ENCODE measurements at places on chromosomes 4 and X. TPM values are rescaled to one million over a fixed set of nuclear protein-coding genes. Genes with fewer than 3 reads are reported as not detected.

Gene ARR3
- not detected for total RNA-seq

Gene DMD
- 210 TPM for total RNA-seq

Gene HMGB3
- 3.0 TPM for total RNA-seq

Gene CLDN22
- not detected for total RNA-seq

Gene DOK7
- 1.7 TPM for total RNA-seq

Gene APBB2
- total RNA-seq, result 74.1 TPM

Gene GRIPAP1
- total RNA-seq, result 24.7 TPM

- H3K4me1 ChIP-seq, result peaks cover 34% of the 10 kb centered on the region
- H3K36me3 ChIP-seq, result no peaks in the 10 kb centered on the region
- DNase-seq, result no peak
- no peaks in the 10 kb centered on the region for H3K27me3 ChIP-seq
- peak overlapping the region; percentile 9 for H3K4me3 ChIP-seq
- H3K27ac ChIP-seq, result peak overlapping the region; percentile 71
These were observed 56.5 kb upstream of the PPARGC1A start for GRCh38 chr4:23946299-23946698.

- no peaks in the 10 kb centered on the region for H3K36me3 ChIP-seq
- no peak for DNase-seq
- H3K27ac ChIP-seq, result no peak overlapping the region
- H3K27me3 ChIP-seq, result no peaks in the 10 kb centered on the region
These were observed 56.9 kb downstream of the SMAD1 start for GRCh38 chr4:145538596-145538995.

GRCh38 chr4:180197471-180197870 lies 2045.7 kb upstream of the TENM3 start:
- H3K36me3 ChIP-seq, result no peaks in the 10 kb centered on the region
- no peak overlapping the region for H3K4me3 ChIP-seq
- DNase-seq, result no peak
- no peak overlapping the region for H3K27ac ChIP-seq

DNA sequence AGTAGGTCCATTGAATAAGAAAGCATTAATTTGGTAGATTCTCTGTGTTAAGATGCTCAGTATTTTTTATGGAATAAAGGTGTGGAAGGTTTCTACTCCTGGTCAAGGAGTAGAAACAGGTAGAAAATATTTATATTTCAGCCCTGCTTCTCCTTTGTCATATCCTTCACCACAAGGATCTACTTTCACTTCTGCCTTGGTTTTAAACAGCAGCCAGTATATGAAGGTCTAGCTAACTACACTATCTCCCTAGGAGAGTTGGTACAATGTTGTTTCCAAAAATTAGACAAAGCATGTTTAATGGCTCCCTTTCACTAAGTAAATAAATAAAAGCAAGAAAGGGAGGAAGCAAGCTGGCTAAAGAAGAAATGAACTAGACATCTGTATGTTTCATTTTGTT lies 44.6 kb upstream of the GYPA start:
- no peaks in the 10 kb centered on the region for H3K27me3 ChIP-seq
- DNase-seq, result no peak
- H3K36me3 ChIP-seq, result no peaks in the 10 kb centered on the region
- no peak overlapping the region for H3K4me3 ChIP-seq
- H3K27ac ChIP-seq, result no peak overlapping the region

- H3K27me3 ChIP-seq, result no peaks in the 10 kb centered on the region
- no peaks in the 10 kb centered on the region for H3K36me3 ChIP-seq
- DNase-seq, result no peak
- H3K4me1 ChIP-seq, result no peaks in the 10 kb centered on the region
- H3K4me3 ChIP-seq, result no peak overlapping the region
These were observed 28.6 kb downstream of the SLC16A2 start for GRCh38 chrX:74449937-74450330.

DNA sequence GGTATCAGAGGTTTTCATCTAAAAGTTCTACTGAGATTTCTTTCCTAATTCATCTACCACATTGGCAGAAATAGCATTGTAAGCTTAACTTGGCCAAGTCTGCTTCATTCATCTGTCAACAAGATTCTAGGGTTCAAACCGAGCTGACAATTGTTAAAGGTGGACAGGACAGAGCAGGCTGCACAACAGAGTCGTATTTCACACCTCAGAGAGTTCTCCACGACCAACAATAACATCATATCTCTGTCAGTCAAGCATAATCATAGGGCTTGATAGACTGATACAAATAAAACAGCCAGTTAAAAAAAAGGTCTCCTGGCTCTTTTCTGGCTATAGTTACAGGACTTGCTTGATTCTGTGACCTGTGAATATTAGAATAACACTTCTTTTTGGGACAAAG lies 259.2 kb downstream of the COL25A1 start:
- H3K36me3 ChIP-seq, result no peaks in the 10 kb centered on the region
- DNase-seq, result no peak
- no peaks in the 10 kb centered on the region for H3K27me3 ChIP-seq
- H3K27ac ChIP-seq, result no peak overlapping the region
- H3K4me3 ChIP-seq, result no peak overlapping the region
- no peaks in the 10 kb centered on the region for H3K4me1 ChIP-seq

GRCh38 chr4:160353548-160353947 lies 1250.7 kb downstream of the RAPGEF2 start:
- H3K27me3 ChIP-seq, result no peaks in the 10 kb centered on the region
- DNase-seq, result no peak
- H3K36me3 ChIP-seq, result no peaks in the 10 kb centered on the region
- H3K4me1 ChIP-seq, result no peaks in the 10 kb centered on the region

- H3K4me1 ChIP-seq, result peaks cover 90% of the 10 kb centered on the region
- H3K27me3 ChIP-seq, result no peaks in the 10 kb centered on the region
- no peaks in the 10 kb centered on the region for H3K36me3 ChIP-seq
These were observed 9.5 kb downstream of the BCOR start for GRCh38 chrX:40088299-40088625.

GRCh38 chrX:154540897-154541535 lies 5.6 kb downstream of the G6PD start:
- no peak overlapping the region for H3K4me3 ChIP-seq
- H3K4me1 ChIP-seq, result peaks cover 16% of the 10 kb centered on the region
- no peaks in the 10 kb centered on the region for H3K36me3 ChIP-seq
- no peaks in the 10 kb centered on the region for H3K27me3 ChIP-seq

All from esophagus muscularis mucosa (tissue), 4 donors.